ENCODE measurements at places on chromosomes 1 and 21.

GRCh38 chr1:48329486-48329885 is 107.0 kb downstream of the SLC5A9 start:
- no peak for ATAC-seq

GRCh38 chr1:93518516-93518915 is 70.6 kb downstream of the FNBP1L start:
- no peak for ATAC-seq

- no peak for ATAC-seq
Observed at GRCh38 chr1:37879865-37880264, 20.5 kb upstream of the MTF1 start.

DNA sequence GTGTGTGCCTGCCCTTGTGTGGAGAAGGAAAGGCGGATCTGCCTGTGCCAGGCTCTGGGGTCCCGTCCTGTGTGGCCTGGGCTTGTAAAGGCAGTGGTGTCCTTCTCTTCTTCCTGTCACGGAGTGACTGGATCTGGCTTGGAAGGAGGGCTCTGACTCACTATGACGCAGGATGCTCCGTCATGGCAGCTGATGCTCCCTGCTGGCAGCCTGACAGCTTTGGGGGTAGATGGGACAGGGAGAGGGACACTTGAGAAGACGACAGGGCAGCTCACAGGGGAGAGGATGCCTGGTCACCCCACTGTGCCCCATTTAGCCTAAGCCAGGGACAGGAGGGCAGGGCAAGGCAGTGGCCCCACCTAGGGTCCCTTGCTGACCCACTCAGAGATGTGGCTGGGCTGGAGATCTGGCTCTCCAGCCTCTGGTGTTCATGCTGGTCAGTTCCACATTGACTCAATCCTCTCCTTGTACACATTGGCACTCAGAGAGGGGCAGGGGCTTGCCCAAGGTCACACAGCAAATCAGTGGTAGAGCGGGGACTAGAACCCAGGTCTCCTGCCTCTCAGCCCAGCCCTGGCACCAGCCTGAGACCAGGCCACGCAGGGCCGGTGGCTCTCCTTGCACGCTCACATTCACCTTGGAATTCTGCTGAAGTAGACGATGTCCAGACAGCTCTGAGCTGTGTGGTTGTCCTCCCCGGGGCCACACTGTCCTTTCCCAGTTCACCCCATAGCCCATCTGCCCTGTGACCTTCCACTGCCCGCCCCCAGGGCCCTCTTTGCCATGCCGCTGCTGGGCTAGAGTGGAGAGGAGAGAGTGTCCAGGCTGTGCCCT is 2.8 kb upstream of the FAM131C start:
- ATAC-seq, result peak; percentile 35

GRCh38 chr1:211479624-211480023 is 12.3 kb downstream of the RD3 start:
- ATAC-seq, result no peak

Measured in motor neuron (in vitro differentiated cells).